Pancreas (tissue), 10 donors: ENCODE measurements at places on chromosomes 7 and 10. TPM values are rescaled to one million over a fixed set of nuclear protein-coding genes. Genes with fewer than 3 reads are reported as not detected.

The CCDC136 gene
- 0.72 TPM for total RNA-seq

DNA sequence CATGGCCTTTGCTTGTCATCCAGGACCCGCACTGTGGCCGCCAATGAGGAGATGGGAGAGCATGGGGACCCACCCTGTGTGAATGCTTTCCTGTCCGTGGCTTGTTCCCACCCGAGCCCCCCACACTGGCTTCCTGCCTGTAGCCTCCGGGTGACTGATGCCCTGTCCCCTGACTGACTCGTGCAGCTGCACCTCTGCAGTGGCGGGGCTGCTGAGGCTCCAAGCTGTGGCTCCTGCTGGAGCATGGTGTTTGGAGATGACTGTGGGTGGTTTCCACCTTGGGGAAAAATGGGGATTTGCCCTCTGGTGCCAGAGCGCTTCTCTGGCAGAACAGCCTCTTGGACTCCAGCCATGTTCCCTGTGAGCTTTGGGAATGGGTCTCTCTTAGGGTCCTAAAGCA, 2.1 kb downstream of the CAMK1D start:
- DNase-seq: no peak

GRCh38 chr7:35253710-35254495, at the start of gene TBX20:
Gene TBX20 (minus strand): TSS chr7:35254100. CDS start chr7:35253620, 480 bp downstream.
- no peak for DNase-seq

The UBE2D1 gene
- total RNA-seq: 2.5 TPM

DNA sequence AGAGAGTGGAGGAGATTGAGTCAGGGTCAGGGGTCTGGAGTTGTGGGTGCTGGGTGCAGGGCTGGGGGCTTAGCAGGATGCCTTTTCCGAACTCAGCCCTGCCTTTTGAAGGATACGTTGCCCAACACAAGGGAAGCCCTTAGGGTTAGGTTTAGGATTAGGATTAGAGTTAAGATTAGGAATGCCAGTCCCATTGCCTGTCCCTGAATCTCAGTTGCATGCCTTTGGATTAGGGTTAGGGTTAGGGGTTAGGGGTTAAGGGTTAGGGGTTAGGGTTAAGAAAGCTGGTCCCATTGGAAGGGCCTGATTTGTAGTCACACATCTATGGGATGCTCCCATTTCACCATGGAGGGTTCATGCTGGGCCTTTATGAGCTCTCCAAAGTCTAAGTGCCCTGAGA, 20.8 kb upstream of the ZNF488 start:
- DNase-seq: no peak

The LDB3 gene
- total RNA-seq: 0.14 TPM

GRCh38 chr10:79377557-79378382, 30.5 kb downstream of the PPIF start:
- DNase-seq: no peak

DNA sequence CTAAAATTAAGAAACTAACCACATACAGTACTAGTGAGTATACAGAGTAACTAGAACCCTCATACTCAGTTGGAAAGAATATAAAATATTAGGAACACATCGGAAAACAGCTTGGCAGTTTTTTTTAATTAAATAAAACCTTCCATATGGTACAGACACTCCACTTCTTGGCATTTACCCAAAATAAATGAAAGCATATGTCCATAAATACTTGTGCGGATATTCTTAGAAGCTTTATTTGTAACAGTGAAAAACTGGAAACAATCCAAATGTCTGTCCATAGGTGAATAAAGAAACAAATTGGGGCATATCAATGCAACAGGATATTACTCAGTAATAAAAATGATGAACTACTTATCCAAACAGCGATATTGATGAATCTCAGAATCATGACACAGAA, 410.0 kb downstream of the HTR7 start:
- no peak for DNase-seq

GRCh38 chr7:155874411-155874810, 62.1 kb upstream of the SHH start:
- no peak for DNase-seq

GRCh38 chr10:73529089-73529832, 33.4 kb upstream of the PPP3CB start:
- DNase-seq: no peak

DNA sequence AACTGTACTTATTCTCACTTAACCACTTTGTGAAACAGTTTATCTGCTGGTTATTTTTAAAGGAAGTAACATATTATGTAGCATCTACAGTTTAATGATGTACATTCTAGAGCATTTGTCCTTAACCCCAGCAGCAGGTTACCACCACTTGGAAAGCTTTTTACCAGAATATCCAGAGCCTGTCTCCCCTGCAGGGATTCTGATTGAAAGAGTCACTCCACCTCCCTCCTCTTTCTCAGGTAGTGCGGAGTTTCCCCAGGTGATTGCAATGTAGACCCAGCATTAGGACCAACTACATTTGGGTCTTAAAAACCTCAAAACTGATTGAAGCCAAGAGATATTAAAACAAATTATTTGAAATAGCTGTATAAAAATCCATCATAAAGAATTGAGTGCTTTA, 53.1 kb downstream of the NRG3 start:
- no peak for DNase-seq

The OR2A7 gene
- total RNA-seq: 3.7 TPM

GRCh38 chr10:63588436-63589167, 67.4 kb downstream of the REEP3 start:
- DNase-seq: no peak

GRCh38 chr7:35533902-35534301, 161.0 kb downstream of the HERPUD2 start:
- no peak for DNase-seq

GRCh38 chr10:94420998-94421528, 18.7 kb downstream of the TBC1D12 start:
- no peak for DNase-seq

DNA sequence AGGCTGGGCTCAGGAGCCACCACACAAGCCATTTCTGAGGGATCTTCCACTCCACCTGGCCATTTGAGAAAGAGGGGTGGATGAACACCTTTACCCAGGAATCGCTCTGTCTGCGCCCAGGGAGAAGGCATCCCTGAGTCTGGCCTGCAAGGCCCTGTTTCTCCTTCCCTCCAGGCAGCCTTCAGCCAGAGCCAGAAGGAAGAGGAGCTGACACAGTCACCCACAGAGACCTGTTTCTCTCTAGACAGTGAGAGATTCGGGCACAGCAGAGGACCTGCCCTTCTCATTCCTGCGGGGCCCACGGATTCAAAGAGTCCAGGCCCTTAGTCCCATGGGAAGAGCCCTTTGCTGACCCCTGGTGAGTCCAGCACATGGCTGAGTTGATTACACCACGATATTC, 127.5 kb upstream of the TNS3 start:
- DNase-seq: no peak

- no peak for DNase-seq
These were observed 167.8 kb downstream of the KIF20B start for GRCh38 chr10:89869180-89869579.

The HECW1 gene
- total RNA-seq: 0.69 TPM

The CDC14C gene
- total RNA-seq: not detected

- no peak for DNase-seq
These were observed 3.1 kb downstream of the SOSTDC1 start for GRCh38 chr7:16462431-16462889.

GRCh38 chr10:47245731-47246350, 54.2 kb upstream of the GDF10 start:
- no peak for DNase-seq

DNA sequence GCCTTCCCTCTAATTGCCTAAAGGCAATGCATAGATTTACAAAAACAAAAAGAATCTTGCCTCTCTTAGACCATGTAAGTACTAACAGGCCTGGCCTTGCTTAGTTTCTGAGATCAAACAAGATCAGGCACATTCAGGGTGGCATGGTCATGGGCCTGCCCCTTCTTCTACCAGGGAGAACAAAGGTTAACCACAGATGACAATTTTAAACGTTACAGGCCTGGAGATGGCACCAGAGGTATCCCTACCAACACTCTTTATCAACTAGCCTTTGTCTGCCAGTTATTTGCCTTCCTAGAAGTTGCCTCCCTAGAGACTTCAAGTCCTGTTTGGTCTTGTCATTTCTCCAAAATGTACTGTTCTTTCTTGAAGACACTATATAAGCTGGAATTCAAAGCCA, 252.6 kb downstream of the DOCK4 start:
- no peak for DNase-seq

- no peak for DNase-seq
These were observed 117.2 kb downstream of the SRI start for GRCh38 chr7:88102675-88103074.

The OR2A5 gene
- total RNA-seq: not detected

The SPDYE11 gene
- not detected for total RNA-seq

DNA sequence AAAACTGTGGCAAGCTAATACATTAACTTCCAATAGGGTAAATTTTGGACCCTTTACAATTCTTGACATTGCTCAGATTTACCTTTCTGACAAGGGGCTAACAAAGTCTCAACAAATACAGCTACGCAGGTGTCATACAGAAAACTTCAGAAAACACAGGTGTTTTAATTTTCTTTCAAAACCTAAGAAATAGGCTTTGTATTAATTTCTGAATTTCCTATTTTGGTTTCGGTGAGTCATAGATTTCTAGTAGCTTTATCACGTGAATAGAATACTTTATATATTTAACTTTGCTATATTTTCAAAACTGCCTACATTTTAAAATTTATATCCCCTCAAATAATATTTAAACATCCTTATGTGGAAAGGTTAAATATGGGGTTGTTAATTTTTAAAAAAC, 215.3 kb downstream of the DGKB start:
- no peak for DNase-seq

DNA sequence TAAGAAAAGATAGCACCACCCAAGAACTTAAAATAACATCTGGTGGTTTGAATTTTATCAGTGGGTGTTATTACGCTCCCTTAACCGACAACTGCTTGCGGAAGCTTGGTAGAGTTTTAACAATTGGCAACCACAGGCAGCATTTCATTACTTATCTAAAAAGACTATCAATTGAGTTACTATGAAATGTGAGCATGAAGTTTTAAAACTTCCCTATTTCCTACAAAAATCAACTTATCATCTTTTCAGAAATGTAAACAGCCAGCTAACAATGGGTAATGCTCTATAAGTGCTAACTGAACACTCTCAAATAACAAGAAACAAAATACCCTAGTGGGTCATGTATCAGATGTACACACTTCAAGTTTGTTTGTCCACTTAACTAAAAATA, 68.8 kb downstream of the OSBPL3 start:
- DNase-seq: no peak

DNA sequence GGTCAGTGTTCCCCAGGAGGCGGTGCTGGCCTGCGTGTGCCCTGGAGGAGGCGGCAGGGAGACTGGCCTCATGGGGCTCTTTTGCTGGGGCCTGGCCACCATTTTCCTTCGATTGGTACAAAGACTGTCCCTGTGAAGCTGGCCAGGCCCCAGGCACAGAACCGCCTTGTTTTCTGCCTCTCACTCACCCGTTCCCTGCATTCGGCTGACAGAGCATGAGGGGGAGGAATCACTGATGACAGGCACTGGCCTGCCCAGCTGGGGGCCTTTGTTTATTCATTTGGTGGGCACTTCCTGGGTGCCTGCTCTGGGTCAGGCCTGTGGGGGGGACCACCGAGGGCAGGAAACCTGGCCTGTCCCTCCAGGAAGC, 139.2 kb downstream of the FAM53B start:
- no peak for DNase-seq

- no peak for DNase-seq
These were observed 3.3 kb downstream of the ABCF2 start for GRCh38 chr7:151223728-151224127.

DNA sequence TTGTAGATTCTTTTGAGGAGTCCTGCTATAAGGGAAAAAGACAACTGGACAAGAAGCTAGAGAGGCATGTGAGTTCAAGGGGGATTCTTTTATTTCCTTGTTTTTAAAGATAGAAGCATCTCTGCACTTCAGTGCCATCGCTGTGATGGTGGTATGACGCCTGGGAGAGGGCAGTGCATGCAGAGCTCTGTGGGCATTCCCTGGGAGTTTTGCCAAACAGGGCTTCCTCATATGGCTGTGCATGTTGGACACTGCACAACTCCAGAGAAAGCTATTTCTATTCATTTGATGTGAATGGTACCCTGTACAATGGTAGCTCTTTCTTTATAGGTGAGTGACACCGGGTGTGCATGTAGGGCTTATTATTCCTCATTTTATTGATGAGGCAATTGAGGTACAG, 599.5 kb upstream of the DPP6 start:
- DNase-seq: no peak

- no peak for DNase-seq
These were observed 6.0 kb upstream of the MNX1 start for GRCh38 chr7:157016352-157017041.

GRCh38 chr10:35927990-35928488, 285.9 kb upstream of the FZD8 start:
- no peak for DNase-seq

GRCh38 chr10:50536617-50537240, 87.0 kb downstream of the SGMS1 start:
- no peak for DNase-seq

- DNase-seq: no peak
These were observed 113.2 kb upstream of the MACROH2A2 start for GRCh38 chr10:69939481-69939880.

- DNase-seq: no peak
These were observed 160.7 kb downstream of the TMEM178B start for GRCh38 chr7:141234335-141235105.

The TSPAN15 gene
- total RNA-seq: 10.9 TPM

The ABCB4 gene
- total RNA-seq: 0.19 TPM

- DNase-seq: no peak
These were observed 147.5 kb upstream of the TCF7L2 start for GRCh38 chr10:112802411-112803022.

DNA sequence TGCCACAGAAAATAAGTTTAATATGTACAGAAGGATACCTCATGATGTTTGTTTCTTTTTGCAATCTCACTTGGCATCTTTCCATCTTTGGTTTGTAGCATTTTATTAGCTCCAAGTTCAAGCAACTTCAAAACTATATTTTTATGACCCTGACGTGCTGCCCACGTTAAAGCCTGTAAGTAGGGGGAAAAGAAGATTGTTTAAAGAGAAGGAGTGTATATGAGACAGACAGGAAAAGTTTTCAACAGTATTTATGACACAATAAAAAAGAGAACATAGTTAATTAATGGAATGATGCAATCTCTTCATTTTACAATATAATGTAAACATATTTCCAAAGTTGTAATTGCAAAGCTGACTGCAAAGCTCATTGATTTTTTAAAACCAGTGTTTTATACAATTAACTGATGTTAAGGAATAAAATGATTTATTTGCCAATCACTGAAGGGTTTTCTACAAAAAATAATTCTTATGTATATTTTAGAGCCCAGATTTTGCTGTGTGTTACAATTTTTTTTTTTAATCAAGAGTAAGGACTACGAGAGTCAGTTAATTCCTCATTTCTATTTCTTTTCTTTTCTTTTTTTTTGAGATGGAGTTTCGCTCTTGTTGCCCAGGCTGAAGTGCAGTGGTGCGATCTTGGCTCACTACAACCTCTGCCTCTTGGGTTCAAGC, 42.5 kb downstream of the ASZ1 start:
- no peak for DNase-seq
